ENCODE measurements at places on chromosomes 12 and 14. TPM values are rescaled to one million over a fixed set of nuclear protein-coding genes. Genes with fewer than 3 reads are reported as not detected.

SPRYD3 gene
- 37.8 TPM for total RNA-seq

CPNE6 gene
- total RNA-seq, result 0.14 TPM

PIK3C2G gene
- not detected for total RNA-seq

DNA sequence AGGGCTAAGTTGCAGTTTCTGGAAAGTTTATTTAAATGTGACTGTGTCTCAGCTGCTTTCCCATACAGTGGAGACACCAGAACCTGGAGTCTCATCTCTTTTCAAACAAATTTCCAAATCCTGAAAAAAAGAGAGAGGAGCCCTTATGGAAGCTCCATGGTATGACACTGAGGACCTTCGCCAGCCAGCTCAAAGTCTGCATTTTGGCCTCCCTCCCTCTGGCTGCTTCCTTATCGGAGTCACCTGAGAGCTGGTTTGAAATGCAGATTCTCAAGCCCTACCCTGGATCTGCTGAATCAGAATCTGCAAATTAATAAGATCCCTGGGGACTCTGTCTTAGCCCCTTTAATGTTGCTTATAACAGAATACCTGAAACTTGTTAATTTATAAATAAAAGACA lies 21.7 kb upstream of the JDP2 start:
- no peak overlapping the region for H3K27ac ChIP-seq
- no peak for DNase-seq
- H3K27me3 ChIP-seq, result peaks cover 4% of the 10 kb centered on the region
- H3K36me3 ChIP-seq, result no peaks in the 10 kb centered on the region
- H3K4me1 ChIP-seq, result peaks cover 5% of the 10 kb centered on the region

GRCh38 chr14:94346841-94347240 lies 23.7 kb upstream of the SERPINA6 start:
- no peak overlapping the region for H3K27ac ChIP-seq
- H3K27me3 ChIP-seq, result no peaks in the 10 kb centered on the region
- no peaks in the 10 kb centered on the region for H3K36me3 ChIP-seq
- no peaks in the 10 kb centered on the region for H3K4me1 ChIP-seq
- no peak overlapping the region for H3K4me3 ChIP-seq

- H3K36me3 ChIP-seq, result peaks cover 3% of the 10 kb centered on the region
- no peak overlapping the region for H3K4me3 ChIP-seq
- H3K4me1 ChIP-seq, result peaks cover 8% of the 10 kb centered on the region
- no peaks in the 10 kb centered on the region for H3K27me3 ChIP-seq
Observed at GRCh38 chr12:92065018-92065499, 80.6 kb downstream of the BTG1 start.

DNA sequence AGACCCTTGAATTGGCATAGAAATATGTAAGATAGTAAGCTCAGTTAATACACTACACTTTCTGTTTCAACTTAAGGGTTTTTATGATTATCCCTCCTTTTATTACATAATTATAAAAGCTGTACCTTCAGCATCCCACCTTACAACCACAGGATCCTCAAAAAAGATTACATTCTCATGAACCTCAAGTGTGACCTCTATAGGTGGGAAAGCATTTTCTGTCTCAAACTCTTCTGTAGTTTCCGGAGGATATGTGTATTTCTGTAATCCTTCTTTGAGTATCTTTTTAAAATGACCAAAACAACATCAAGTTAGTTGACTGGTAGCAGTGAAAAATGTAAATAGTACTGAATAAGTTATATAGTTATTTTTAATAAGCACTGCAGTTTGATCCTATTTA lies 75.9 kb downstream of the DNAI7 start:
- DNase-seq, result no peak
- H3K27ac ChIP-seq, result no peak overlapping the region
- H3K27me3 ChIP-seq, result no peaks in the 10 kb centered on the region
- no peaks in the 10 kb centered on the region for H3K36me3 ChIP-seq

GRCh38 chr12:20212658-20213555 lies 155.4 kb upstream of the PDE3A start:
- no peak overlapping the region for H3K27ac ChIP-seq
- no peak overlapping the region for H3K4me3 ChIP-seq
- no peaks in the 10 kb centered on the region for H3K36me3 ChIP-seq
- no peak for DNase-seq
- H3K27me3 ChIP-seq, result no peaks in the 10 kb centered on the region

GRCh38 chr12:122088179-122088810 lies 9.7 kb downstream of the MLXIP start:
- no peaks in the 10 kb centered on the region for H3K27me3 ChIP-seq
- peaks cover 70% of the 10 kb centered on the region for H3K4me1 ChIP-seq
- no peak overlapping the region for H3K4me3 ChIP-seq
- H3K27ac ChIP-seq, result peak overlapping the region; percentile 64

DNA sequence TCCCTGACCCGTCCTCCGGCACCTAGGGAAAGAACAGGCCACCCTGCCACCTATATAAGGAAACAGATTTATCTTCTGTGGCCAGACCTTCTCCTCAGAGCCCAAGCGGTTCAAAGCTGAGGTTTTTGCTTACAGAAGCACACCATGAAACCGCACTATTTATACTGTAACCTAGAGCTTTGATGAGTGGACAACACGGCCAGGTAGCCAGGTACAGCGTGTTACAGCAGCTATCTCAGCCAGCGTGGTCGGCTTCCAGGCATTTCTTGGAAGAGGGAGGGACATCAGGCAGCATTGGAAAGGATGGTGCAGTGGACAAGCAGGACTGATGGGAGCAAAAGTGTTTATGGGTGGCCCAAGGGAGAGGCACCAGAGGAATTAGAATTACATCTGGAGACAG lies 34.4 kb downstream of the TTC7B start:
- H3K4me3 ChIP-seq, result no peak overlapping the region
- no peak for DNase-seq
- H3K4me1 ChIP-seq, result no peaks in the 10 kb centered on the region
- no peak overlapping the region for H3K27ac ChIP-seq
- H3K36me3 ChIP-seq, result no peaks in the 10 kb centered on the region
- no peaks in the 10 kb centered on the region for H3K27me3 ChIP-seq

All from activated naive CD8-positive, alpha-beta T cell treated with anti-CD3 and anti-CD28 coated beads, Interleukin-2, amount 10 ng/mL, durations not matched to agents 7 days and 5 days (primary cell).